CD4-positive, alpha-beta T cell treated with Interferon gamma for 1 hour (primary cell): ENCODE measurements at places on chromosomes 13 and 19.

GRCh38 chr19:45391346-45391745, 13.5 kb downstream of the PPP1R13L start:
- DNase-seq: no peak

- DNase-seq: no peak
Observed at GRCh38 chr19:15721268-15721667, 6.6 kb upstream of the OR10H2 start.

- no peak for DNase-seq
Observed at GRCh38 chr19:5309438-5310204, 31.0 kb downstream of the PTPRS start.

- DNase-seq: no peak
Observed at GRCh38 chr19:51370230-51370629, 1.4 kb upstream of the CLDND2 start.

GRCh38 chr19:30744741-30745475, 372.7 kb downstream of the ZNF536 start:
- DNase-seq: no peak
